A549 treated with Mapracorat at 1 μM for 4 hours (cell line): ENCODE measurements at places on chromosomes 2 and 18. TPM values are rescaled to one million over a fixed set of nuclear protein-coding genes. Genes with fewer than 3 reads are reported as not detected.

Gene TEX261
- 75.0 to 81.6 TPM (median 80.7 TPM) in 5 replicates for total RNA-seq

Gene C2orf80
- not detected in 5 replicates for total RNA-seq

Gene UGT1A4
- 0.07 to 0.12 TPM in 2 of 5 replicates, not detected in the others for total RNA-seq

Gene CELF4
- not detected in 5 replicates for total RNA-seq
